ENCODE measurements at places on chromosomes 16 and 17. TPM values are rescaled to one million over a fixed set of nuclear protein-coding genes. Genes with fewer than 3 reads are reported as not detected.

PRAC1 gene
- total RNA-seq = not detected

DNA sequence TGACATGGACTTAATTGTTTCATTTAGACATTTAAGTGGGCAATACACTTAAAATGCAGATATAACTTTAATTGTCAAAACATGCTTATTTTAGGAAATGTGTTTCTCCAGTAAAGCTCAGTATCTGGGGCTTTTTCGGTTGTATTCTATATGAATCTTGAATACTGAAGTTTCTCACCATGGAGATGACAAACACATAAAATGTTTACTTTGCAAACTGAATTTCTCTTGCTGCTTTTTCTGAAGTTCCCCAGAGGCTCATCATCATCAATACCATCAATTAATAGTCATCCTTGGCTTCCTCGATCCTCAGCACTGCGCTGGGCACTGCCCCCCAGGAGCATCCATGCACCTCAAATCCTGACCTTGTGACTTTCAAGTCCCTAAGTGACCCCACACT lies 227.3 kb downstream of the WWOX start:
- no peak for DNase-seq

DNA sequence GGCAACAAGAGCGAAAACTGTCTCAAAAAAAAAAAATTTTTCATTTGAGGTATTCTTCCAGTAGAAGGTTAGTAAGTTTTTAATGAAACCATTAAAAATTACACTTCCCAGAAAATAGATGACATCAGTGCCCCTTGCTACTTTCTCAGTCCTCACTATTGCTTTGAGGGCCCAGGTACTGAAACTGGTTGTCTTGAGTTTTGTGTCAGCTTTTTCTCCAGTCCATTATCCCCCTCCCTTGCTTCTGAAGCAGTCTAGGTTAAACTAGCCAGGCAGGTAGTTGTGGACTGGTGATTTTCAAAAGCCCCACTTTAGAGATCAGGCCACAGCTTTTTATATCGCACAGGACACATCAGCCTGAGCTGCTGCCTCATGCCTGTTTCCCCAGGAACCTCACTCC lies 10.9 kb downstream of the SMCR8 start:
- DNase-seq = no peak

DNA sequence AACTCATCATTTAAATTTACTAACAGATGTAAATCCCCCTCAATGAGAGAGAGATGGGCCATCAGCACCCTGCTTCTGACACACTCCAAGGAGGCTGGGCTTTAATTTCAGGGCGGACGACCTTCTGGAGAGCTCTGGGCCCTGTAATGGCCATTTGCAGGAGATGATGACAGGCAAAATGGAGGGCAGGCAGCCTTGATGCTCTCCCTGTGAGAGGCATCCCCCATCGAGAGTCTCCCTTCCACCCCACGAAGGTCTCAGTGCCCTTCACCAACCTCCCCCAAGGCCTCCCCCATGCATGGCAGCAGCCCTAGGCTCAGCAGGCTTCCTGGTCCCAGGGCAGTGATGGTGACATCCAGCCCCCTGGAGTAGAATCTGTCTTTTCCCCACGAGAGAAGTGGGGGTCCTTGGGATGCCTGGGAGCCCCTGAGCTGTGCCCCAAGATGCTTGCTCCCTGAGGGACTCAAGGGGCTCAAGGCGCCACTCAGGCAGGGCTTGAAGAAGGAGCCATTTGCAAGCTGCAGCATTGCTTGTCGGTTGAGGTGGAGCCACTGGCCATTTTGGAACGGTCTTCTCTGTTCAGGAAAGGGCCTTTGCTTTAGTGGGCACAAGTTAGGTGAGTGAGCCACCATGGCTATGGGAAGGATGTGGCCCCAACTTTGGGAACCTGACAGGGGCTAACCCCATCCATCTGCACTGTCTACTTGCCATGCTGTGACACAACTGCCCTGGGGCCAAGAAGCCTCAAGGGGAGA lies 82.6 kb downstream of the C16orf78 start:
- no peak for DNase-seq
